ENCODE measurements at places on chromosomes 1 and 21. TPM values are rescaled to one million over a fixed set of nuclear protein-coding genes. Genes with fewer than 3 reads are reported as not detected.
A peak's percentile ranks its signal among the peaks of the same experiment; 100 is the strongest.

Gene OR2AK2
- total RNA-seq: not detected

Gene SYNJ1
- total RNA-seq: 20.8 TPM

DNA sequence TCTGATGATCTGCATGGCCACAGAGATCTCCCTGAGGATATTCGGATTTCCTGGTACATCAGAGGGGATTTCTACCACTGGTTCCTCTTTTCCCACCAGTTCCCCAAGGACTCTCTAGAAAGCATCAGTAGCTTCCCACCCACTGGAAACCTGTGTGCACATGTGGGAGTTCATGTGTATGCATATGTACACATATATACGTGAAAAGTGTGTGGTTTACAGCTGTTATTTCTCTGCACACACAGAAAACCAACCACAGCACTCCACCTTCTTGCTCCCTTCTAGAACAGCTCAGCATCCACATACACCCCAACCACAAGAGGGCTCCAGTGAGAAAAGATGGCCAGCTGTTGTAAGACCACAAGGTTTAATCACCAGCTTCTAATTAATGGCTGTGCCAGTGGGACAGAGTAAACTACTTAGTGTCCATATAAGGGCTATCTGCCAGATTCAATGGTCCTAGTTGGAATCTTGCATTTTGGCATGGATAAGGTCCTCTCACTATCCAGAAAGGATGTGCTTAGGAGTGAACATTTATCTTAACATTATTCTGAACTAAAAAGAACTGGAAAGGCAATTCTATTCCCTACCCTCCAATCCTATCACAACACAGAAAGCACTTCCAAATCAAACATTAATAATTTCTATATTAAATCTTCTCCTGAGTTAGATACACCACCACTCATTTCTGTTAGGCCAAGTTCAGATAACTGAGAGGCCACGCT, 24.1 kb downstream of the GPR3 start:
- peak; percentile 34 for DNase-seq
- no peak overlapping the region for H3K4me3 ChIP-seq
- H3K27ac ChIP-seq: no peak overlapping the region
- H3K27me3 ChIP-seq: no peaks in the 10 kb centered on the region

- H3K4me1 ChIP-seq: peaks cover 9% of the 10 kb centered on the region
- H3K27me3 ChIP-seq: peaks cover 21% of the 10 kb centered on the region
- H3K4me3 ChIP-seq: no peak overlapping the region
- no peak overlapping the region for H3K27ac ChIP-seq
These were observed 1.8 kb downstream of the ESPN start for GRCh38 chr1:6426277-6426971.

GRCh38 chr1:11515368-11516300, 36.7 kb downstream of the DISP3 start:
- no peak overlapping the region for H3K4me3 ChIP-seq
- H3K27ac ChIP-seq: no peak overlapping the region
- no peaks in the 10 kb centered on the region for H3K36me3 ChIP-seq
- no peak for DNase-seq
- no peaks in the 10 kb centered on the region for H3K4me1 ChIP-seq
- peaks cover 6% of the 10 kb centered on the region for H3K27me3 ChIP-seq

- no peaks in the 10 kb centered on the region for H3K4me1 ChIP-seq
- no peaks in the 10 kb centered on the region for H3K36me3 ChIP-seq
- DNase-seq: no peak
- no peak overlapping the region for H3K4me3 ChIP-seq
These were observed 17.2 kb upstream of the IKBKE start for GRCh38 chr1:206453111-206453510.

GRCh38 chr1:93502571-93502970, 54.7 kb downstream of the FNBP1L start:
- H3K4me3 ChIP-seq: no peak overlapping the region
- no peaks in the 10 kb centered on the region for H3K36me3 ChIP-seq
- H3K4me1 ChIP-seq: no peaks in the 10 kb centered on the region
- H3K27ac ChIP-seq: no peak overlapping the region
- H3K27me3 ChIP-seq: peaks cover 3% of the 10 kb centered on the region

DNA sequence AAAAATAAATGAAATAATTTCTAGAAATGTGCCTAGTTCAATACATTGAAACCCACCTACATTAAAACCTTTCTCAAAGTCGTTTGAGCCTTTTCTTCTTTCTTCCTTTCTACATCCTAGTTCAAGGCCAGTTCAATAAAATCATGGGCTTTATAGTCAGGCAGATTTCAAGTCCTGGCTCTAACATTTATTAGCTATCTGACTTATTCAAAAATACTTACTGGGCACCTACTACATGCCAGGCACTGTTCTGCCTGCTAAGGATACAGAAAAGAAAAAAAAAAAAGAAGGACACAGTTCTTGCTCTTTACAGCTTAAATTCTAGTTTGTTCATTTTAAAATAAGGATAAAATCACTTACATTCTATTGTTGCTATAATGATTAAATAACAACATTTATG, 134.2 kb upstream of the FGGY start:
- no peaks in the 10 kb centered on the region for H3K36me3 ChIP-seq
- no peak for DNase-seq
- no peak overlapping the region for H3K27ac ChIP-seq
- H3K4me1 ChIP-seq: no peaks in the 10 kb centered on the region
- no peak overlapping the region for H3K4me3 ChIP-seq
- no peaks in the 10 kb centered on the region for H3K27me3 ChIP-seq

DNA sequence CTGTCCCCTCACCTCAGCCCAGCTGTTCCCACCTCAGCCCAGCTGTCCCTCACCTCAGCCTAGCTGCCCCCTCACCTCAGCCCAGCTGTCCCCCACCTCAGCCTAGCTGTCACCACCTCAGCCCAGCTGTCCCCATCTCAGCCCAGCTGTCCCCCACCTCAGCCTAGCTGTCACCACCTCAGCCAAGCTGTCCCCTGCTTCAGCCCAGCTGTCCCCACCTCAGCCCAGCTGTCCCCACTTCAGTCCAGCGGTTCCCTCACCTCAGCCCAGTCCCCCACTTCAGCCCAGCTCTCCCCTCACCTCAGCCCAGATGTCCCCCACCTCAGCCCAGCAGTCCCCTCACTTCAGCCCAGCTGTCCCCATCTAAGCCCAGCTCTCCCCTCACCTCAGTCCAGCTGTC, 88.4 kb upstream of the CSF3R start:
- H3K4me1 ChIP-seq: no peaks in the 10 kb centered on the region
- no peak overlapping the region for H3K27ac ChIP-seq
- H3K4me3 ChIP-seq: no peak overlapping the region
- peaks cover 39% of the 10 kb centered on the region for H3K27me3 ChIP-seq
- DNase-seq: no peak

- peaks cover 47% of the 10 kb centered on the region for H3K36me3 ChIP-seq
- no peak for DNase-seq
- peaks cover 69% of the 10 kb centered on the region for H3K4me1 ChIP-seq
- no peaks in the 10 kb centered on the region for H3K27me3 ChIP-seq
These were observed 2.6 kb downstream of the IRF2BP2 start for GRCh38 chr1:234607109-234608024.
